ENCODE measurements at places on chromosomes 4 and X.
A peak's percentile ranks its signal among the peaks of the same experiment; 100 is the strongest.

DNA sequence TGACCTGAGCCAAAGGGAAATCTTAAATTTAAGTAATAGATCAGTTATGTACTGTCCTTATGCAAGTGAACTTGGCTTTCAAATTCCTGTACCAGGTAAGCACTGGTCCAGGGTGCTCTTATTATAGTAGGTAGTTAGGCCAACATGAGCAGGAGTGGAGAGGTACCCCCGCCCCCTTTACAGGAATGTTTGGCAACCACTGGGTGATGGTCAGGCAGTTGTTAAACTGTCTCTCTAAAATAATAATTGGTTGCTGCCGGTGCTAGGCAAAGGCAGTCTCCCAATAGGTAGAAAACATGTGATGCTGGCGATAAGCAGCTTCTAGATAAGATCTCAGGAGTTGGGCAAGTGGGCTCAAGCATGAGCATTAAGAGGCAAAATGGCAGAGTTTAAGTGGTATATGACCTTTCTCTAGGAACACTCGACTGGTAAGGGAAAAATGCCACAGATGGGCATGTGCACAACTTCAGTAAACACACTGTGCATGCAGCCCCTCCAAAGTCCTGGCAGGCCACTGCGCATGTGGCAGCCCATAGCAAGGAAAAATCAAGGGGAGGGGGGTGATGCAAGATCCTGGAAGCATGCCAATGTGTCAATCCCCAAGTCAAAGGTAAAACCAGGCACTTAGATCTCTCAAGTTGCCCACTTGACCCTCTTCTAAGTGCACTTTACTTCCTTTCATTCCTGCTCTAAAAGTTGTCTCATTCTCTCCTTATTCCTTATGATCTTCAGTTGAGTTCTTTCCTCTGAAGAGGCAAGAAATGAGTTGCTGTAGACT, 1239.7 kb downstream of the C4orf33 start:
- DNase-seq: no peak

GRCh38 chr4:17957688-17958087, 63.9 kb downstream of the LCORL start:
- DNase-seq: no peak

- DNase-seq: no peak
Observed at GRCh38 chr4:117063961-117064696, 21.2 kb downstream of the TRAM1L1 start.

DNA sequence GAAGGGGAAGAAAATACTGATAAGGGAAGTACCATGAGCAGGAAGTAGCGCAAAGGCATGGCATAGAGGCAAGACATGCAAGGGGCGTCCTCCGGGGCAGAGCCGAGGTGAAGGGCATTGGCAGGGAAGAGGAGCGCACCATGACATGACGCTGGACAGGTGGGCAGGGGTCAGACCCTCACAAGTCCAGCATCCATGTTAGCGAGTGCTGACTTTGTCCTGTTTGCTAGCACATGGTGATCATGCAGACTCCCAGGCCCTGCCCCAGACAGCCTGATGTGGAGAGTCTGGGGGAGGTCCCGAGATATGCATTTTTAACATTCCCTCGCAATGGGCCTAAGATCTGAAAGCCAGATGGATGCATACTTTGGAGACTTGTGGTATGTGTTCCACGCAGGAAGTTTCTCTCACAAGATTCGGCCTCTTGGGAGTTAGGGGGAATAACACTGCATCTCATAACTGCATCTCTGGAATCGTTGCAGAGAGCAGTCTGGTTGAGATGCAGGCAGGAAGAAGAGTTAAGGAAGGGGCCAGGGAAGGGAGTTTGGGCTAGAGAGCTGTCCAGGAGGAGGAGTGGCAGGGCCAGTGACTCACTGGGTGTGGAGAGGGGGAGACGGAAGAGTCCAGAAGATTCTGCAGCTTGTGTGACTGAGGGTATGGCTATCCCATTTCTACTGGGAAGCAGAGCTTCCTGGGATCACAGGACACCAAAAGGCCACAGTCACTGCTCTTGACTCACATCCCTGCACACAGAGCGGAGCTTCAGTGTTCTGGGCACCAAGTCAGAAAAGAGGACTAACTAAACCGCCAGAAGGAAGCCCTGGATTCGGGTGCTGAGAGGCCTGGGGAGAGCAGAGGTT, 59.7 kb downstream of the FAM184B start:
- DNase-seq: peak; percentile 89

GRCh38 chrX:85375333-85375738, 4.1 kb downstream of the POF1B start:
- no peak for DNase-seq

DNA sequence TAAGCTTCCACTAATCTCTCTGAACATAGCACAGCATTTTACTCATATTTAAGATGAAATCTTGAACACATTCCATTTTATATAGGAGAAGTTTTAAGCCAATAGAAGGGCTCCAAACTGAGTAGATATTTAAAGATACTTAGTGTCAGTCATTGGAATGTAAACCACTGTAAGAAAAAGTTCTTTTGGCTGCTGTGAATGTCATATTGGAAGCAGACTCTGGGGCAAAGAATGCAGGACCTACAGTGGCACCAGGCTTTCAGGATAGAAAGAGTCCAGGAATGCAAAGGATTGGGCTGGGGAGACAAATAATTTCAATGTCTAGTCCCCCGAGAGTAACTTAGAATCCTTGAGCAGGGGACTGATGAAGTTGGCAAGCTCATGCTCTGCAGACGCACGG, 1047.7 kb downstream of the STIM2 start:
- peak; percentile 9 for DNase-seq

DNA sequence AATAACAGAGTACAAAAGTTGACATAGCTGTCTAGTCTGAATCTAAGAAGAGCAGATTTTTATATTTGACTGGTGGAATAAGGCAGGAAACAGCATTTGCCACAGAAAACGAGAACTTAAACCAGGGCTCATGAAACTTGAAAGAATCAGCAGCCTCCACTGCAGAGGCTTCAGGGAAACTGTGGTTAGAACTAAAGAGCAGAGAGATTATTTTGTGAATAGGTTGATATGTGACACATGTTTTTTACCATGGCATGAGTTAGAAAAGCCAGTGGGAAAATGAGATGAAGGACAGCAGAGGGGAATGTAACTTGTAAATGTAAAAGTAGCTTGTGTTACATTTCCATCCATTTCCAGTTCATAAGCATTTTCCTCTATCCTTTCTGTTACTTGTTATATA, 63.7 kb upstream of the CAMK2D start:
- no peak for DNase-seq

DNA sequence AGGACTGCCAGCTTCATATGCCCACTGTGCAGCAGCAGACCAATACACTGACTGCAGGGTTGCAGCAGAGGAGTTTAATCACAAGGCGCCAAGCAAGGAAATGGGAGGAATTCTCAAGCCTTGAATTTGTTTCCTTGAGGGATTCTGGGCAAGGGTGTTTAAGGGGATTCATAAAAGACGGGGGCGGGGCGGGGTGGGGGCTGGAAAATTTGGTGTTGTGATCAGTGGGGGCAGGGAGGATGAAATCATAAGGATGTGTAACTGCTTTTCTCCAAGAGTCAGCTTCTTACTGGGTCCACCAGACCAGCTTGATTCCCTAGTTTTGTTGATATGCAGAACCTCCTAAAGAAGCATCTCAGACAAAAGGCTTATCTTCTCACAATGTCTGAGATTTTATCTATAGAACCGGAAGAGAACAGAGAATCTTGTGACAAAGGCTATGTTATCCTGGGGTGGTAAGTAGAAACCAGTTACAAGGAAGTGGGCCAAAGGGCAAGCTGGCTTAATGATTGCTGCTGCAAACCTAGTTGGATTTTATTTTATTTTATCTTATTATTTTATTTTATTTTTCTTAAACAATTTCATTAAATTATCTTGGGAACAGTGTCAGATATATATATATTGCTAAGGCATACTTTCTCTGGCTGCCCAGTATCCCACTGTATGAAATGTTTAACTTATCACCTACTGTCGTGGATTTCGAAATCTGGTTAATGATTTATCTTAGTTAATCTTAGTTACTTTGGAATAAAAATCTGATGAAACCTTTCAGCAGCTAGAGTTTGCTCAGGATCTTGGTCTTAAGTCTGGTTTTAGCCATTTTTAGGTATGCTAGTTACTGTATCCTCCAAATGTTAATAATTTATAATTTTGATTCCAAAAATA, 276.4 kb downstream of the RPA4 start:
- DNase-seq: no peak

GRCh38 chr4:74152836-74153235, 5.1 kb upstream of the MTHFD2L start:
- DNase-seq: no peak

DNA sequence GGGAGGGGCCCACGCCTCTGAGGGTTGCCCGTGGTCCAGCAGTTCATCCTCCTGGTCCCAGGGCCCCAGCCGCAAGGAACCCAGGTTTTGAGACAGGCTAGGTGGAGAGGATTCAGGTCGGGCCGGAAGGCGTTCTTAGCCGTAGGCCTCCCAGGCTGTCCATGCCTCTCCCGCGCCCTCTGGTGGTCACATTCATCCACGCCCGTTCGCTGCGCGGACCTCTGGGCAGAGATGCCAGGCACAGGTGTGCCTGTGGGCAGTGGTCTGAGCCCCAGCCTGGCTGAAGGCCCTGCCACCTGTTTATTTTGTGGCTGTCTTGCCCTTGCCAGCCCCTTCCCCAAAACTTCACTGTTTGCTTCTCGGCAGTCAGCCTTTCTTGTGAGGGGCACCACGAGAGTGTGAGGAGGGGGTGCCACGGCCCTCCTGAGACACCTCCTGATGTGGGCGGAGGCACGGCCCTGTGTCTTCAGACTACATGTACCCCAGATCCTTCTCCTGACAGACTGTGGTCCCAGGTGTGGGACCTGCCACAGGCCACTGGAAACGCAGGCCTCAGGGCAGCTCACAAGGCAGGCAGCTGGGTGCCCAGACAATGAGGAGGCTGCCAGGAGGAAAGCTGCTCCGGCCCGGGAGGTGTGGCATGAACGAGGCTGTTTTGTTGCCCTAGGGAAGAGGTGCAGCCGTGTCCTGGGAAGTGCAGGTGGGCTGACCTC, 5.0 kb downstream of the UVSSA start:
- peak; percentile 91 for DNase-seq

GRCh38 chrX:151687635-151688034, 7.6 kb upstream of the PRRG3 start:
- no peak for DNase-seq

GRCh38 chr4:164293203-164293602, 460.7 kb upstream of the SMIM31 start:
- no peak for DNase-seq
